ENCODE measurements at places on chromosomes 7 and 10.

GRCh38 chr7:74452748-74453321 lies 871 bp upstream of the GTF2IRD1 start:
- DNase-seq, result peak; percentile 64

GRCh38 chr7:122802301-122802751 lies 83.9 kb downstream of the CADPS2 start:
- no peak for DNase-seq

DNA sequence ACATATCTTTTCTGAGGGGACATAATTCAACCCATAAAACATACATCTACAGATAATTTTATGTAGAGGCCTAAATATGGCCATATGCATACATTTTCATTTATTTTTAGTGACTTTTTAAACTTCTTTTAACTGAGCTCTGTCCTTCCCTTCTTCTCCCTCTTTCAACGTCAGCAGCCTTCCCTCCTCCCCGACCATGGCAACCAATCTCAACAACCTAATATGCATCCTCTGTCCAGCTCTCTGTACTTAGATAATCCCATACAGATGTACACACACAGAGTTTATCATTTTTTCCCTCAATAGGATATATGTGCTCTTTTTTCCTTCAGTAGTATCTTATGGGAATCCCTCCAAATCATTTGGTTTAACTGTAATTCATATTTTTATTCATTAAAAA lies 94.3 kb downstream of the CCDC71L start:
- DNase-seq, result no peak

DNA sequence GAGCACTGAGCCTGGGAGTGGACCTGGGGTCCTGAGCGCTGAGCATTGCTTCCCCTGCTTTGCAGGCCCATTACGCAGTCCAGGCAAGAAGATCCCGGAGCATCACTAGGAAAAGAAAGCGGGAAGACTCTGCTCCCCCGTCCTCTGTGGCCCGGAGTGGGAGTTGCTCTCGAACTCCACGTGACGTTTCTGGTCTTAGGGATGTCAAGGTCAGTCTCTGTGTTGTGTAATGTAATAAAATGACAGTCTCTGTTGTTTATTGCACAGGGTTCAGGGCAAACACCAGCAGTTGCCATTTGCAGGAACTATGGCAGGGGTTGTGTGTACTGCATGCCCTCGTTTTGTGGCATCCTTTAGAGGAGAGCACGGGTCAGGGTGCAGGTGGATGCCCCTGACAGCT lies 10.0 kb downstream of the IDI2 start:
- DNase-seq, result no peak

- no peak for DNase-seq
Measured at GRCh38 chr7:66453340-66453739, 175.3 kb upstream of the KCTD7 start.

DNA sequence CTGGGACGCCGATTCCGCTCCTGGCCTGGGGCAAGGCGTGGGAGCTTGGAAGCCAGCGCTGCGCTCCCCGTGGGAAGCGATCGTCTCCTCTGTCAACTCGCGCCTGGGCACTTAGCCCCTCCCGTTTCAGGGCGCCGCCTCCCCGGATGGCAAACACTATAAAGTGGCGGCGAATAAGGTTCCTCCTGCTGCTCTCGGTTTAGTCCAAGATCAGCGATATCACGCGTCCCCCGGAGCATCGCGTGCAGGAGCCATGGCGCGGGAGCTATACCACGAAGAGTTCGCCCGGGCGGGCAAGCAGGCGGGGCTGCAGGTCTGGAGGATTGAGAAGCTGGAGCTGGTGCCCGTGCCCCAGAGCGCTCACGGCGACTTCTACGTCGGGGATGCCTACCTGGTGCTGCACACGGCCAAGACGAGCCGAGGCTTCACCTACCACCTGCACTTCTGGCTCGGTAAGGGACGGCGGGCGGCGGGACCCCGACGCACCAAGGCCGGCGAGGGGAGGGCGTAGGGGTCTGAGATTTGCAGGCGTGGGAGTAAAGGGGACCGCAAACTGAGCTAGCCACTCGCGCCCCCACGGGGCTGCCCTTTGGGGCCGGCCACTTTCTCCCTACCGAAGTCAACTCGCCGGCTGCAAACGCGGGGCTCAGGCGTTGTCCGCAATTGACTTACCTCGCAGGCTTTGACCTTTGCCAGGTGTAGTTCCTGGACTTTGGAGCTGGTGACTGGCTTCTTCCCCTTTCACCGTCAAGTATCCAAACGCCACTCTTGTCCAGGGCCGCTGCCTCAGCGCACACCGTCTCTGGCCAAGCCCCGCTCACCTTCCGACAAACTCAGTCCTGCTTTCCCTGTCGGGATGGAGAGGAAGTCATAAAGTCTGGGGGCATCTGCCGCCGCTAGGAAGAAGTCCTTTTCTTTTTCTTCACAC lies at the start of gene SCIN:
TSS of gene SCIN (plus strand) at position 187 of the 928 bp plus-strand sequence. CDS start at position 254, 67 bp downstream.
- peak; percentile 27 for DNase-seq

DNA sequence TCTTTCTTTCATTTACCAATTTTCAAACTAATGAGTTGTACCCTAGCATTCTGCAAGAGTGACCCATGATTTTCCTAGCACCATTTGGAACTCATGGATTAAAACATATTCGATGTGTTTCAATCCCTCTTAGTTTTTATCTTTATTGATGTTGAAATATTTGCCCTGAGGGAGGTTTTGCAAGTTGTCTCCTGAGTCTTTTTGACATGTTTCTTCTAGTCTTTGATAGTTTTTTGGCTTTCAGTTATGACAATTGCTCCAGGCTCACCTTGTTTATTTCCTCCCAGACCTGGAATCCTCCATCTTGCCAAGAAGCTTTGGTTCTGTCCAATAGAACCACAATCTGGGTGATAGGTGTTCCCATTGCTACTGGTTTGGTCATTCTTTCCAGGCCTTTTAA lies 327.8 kb downstream of the WDR11 start:
- no peak for DNase-seq

DNA sequence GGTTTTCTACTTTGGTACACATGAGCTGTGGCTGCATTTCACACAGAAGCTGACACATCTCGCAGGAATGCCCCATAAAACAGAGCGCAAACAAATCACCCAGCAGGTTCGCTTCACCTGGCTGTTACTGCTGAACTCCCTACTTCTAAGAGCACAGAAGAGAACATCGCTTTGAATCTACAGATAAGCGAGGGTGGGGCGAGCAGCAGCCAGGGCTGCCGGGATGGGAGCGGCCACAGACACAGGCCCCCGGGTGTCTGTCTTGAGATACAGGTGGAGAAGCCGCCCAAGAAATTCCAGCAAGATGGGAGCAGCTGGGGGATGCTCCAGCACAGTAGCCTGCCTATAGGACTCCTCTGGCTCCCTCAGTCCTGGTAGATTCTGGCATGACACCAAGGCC lies 27.4 kb downstream of the OGDHL start:
- no peak for DNase-seq

- peak; percentile 58 for DNase-seq
Measured at GRCh38 chr7:23467806-23468525, 2.3 kb downstream of the IGF2BP3 start.

GRCh38 chr10:60043561-60044241 lies 137.3 kb upstream of the CCDC6 start:
- DNase-seq, result no peak

- no peak for DNase-seq
Measured at GRCh38 chr10:86447432-86447831, 74.2 kb downstream of the WAPL start.

GRCh38 chr7:142799437-142799835 lies 28.7 kb downstream of the PRSS2 start:
- DNase-seq, result no peak

GRCh38 chr10:119250641-119251314 lies 43.4 kb downstream of the GRK5 start:
- peak; percentile 92 for DNase-seq

- DNase-seq, result no peak
Measured at GRCh38 chr10:105605918-105606317, 964.8 kb downstream of the SORCS3 start.

DNA sequence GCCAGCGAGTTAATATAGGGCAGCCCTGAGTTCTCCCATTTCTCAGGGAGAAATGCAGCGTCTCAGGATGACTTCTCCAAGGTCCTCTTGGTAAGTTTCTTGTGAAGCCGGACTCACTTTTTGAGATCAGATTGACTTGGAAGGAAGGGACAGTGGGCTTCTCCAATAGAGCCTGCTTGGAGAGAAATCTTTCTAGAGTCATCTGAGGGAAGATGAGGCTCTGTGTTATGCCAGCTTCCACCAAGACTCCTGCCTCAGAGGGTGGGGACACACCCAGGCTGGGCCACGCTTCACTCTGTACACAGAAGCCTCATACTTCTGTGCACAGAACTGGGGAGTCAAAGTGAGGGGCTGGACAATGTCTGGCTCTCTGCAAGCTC lies 5.6 kb downstream of the C10orf105 start:
- no peak for DNase-seq

GRCh38 chr7:93430917-93431588 lies 143.5 kb downstream of the CALCR start:
- no peak for DNase-seq

- DNase-seq, result peak; percentile 40
Measured at GRCh38 chr7:112080978-112081377, 125.2 kb downstream of the DOCK4 start.

DNA sequence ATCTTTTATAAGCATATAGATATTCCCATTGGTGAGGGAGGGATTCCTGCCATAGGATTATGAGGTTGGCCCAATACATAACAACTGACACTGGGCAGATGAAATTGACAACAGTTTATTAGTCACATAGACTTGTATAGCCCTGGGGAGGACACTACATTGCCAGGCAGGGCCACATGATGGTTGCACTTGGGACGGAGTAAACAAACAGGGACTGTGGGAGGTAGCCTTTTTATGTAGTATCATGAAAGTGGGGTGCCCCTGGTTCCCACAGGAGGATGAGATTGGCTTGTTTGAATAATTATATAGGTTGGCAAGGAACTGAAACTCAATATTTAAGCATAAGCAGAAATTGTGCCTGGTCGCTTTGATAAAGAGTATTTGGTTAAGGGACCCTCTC lies 23.5 kb downstream of the TRIM24 start:
- DNase-seq, result no peak

- DNase-seq, result no peak
Measured at GRCh38 chr7:36784991-36785940, 61.0 kb upstream of the AOAH start.

DNA sequence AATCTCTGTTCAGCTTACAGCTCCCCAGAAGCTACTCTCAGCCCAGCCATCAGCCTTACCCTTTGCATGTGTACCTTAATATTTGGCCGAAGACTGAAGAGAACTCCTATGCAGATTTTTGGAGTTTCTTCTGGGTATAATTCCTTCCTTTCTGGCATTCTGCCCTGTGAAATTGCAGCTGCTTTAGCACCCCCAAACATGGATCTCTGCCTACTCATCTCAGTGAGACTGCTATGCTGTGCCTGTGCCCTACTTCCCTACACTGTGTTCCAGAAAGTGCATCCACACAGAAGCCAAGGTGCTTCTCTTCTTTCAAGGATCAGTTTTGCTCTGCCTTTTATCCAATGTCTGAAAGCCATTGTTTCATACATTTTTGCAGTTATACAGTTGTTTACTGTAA lies 81.6 kb downstream of the NPY start:
- DNase-seq, result no peak

GRCh38 chr7:116152276-116152675 lies 58.1 kb upstream of the TES start:
- no peak for DNase-seq

GRCh38 chr10:79430325-79430905 lies 15.0 kb downstream of the ZCCHC24 start:
- no peak for DNase-seq

DNA sequence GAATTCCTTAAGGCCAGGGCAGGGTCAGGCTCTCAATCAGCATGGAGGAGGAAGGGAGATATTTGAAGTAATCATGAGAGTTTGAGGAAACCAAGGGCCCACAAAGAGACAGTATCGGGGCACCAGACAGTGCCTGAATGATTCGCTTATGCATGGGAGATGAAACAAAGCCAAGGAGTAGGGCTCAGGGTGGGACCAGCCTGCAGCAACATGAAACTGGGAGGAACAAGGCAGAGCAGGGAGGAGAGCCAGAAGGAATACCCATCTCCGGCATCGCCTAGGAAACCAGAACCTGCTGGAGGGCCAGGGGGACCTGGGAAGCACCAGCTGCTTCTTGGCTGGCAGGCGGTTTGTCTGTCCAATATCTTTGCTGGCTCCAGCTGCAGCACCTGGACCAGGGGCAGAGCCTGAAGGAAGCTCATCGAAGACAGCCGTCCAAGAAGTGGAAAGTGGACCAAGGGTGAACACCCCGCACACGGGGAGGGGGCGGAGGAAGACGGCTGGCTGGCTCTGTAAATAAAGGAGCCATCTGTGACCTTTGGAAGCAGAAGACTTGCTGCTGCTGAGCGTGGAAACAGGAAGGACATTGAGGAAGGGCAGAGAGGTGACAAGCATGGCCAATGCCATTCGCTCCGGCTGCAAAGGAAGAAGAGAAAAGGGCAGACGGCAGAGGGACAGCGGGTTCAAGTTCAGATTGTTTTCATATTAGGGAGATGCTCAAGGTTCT lies 34.4 kb upstream of the ECHDC3 start:
- DNase-seq, result no peak

GRCh38 chr7:7519056-7519455 lies 16.6 kb downstream of the COL28A1 start:
- DNase-seq, result no peak

DNA sequence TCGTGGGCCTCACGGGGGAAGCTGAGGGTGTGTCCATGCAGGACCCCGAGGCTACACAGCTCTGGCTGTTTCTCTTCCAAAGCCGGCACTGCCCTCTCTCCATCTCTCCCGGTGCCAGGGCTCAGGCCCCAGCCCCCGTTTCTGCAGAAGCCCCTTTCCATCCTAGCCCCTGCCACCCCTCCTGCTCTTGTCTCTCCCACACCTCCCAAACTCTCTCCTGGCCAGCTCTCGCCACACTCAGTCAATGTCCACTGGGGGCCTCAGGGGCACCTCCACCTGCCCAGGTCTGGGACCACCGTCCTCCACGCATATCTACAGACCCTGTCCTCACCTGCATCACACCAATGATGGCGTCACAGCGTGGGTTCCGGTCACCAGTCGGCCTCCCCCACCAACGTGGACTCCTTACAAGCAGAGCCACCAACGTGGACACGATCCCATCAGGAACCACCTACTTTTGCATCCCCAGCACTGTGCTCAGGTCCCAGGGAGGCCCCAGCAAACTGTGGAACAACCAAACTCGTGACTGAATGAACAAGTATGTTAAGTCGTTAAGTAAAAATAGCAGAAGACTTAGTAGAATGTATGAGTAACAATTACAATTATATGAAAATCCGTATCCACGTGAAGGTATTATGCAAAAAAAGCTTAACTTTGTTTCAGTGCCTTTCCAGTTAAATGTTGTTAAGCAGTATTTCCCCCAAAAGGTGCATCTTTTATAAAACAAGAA lies 38.4 kb downstream of the DIP2C start:
- DNase-seq, result peak; percentile 75

- no peak for DNase-seq
Measured at GRCh38 chr7:87687653-87688254, 59.6 kb downstream of the RUNDC3B start.

Measured in fibroblast of skin of right biceps (primary cell).